ENCODE measurements at places on chromosomes 12 and 14.

- peak; percentile 43 for DNase-seq
These were observed 56.1 kb upstream of the DYRK2 start for GRCh38 chr12:67592228-67593011.

DNA sequence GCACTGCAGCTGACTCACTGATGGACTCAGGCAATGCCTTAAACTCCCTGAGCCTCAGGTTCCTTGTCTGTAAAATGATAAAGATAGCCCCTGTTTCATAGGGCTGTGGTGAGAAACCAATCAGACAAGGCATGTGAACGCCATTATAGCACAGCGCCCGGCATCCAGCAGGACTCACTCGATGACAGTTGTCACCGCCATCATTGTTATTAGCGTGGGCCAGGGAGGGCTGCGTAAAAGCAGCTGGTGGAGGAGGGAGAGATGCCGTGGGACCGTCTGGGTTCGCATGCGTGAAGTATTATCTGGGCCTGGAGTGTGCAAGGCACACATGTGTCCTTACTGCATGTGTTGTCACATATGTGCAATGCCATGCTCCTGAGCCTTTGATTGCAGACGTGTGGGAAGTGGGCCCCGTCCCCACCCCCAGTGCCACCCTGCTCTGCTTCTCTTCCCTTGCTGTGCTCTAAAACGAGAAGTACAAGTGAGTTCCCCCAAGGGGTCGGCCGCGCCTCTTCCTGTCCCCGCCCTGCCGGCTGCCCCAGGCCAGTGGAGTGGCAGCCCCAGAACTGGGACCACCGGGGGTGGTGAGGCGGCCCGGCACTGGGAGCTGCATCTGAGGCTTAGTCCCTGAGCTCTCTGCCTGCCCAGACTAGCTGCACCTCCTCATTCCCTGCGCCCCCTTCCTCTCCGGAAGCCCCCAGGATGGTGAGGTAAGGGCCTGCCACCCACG is at the start of gene PTPN6:
Gene PTPN6, plus strand, starts transcription at position 546 of the 730 bp plus-strand sequence. Its CDS starts 157 bp downstream, at position 703.
- peak; percentile 75 for DNase-seq

GRCh38 chr12:67434671-67435370 is 165.7 kb downstream of the CAND1 start:
- DNase-seq, result no peak

DNA sequence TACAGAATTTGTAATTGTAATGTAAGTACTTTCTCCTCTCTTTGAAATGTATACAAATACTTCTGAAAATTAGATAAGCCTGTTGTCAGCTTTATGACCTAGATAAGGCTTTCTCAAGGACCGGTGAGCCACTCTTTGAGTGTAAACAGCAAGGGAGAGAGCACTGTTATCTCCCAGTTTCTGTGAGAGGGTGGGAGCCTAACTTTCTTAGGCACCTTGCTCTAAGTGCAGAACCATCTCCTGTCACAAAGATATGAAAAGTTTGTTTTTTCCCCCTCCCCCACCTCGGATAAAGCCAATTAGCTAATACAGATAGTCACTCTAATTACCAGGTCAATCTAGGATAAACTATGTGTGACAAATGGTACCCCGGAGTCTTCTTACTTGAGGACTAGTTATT is 35.8 kb downstream of the CAPS2 start:
- DNase-seq, result no peak

- DNase-seq, result no peak
These were observed 7.8 kb downstream of the GALNT6 start for GRCh38 chr12:51383269-51383905.

DNA sequence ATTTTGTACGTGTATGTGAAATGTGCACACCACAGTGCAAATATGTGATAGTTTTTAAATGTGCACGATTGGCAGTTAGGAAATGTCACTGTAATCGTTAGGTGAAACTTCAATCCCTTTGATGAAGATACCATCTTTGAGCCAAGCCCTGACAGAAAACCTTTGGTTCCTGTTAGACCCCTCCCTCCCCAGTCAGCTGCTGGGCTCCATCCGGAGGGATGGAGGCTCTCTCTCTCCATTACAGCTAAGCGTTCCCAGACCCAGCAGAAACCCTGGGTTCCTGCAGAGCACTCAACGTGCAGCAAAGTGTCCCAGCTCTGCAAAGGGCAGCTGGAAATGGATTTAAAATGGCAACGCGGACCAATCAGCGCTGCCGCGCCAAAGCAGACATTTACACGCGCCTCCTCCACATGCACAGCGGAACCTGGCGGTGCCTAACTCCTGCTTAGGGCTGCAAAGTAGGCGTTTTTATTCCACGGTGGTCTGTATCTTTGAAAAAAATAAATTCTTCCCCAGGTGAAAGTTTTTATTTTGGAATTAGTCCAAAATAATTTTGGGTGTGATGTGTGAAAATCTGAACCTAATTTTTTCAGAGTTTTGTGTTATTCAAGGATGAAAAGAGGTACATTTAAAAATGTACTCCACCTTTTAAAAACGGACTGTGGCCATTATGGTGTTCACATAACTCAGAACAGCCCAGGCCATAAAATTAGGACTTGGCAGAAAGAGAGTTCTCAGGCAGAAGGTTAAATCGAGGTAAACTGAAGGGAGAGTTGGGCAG is 1.4 kb upstream of the HMGA2 start:
- no peak for DNase-seq

DNA sequence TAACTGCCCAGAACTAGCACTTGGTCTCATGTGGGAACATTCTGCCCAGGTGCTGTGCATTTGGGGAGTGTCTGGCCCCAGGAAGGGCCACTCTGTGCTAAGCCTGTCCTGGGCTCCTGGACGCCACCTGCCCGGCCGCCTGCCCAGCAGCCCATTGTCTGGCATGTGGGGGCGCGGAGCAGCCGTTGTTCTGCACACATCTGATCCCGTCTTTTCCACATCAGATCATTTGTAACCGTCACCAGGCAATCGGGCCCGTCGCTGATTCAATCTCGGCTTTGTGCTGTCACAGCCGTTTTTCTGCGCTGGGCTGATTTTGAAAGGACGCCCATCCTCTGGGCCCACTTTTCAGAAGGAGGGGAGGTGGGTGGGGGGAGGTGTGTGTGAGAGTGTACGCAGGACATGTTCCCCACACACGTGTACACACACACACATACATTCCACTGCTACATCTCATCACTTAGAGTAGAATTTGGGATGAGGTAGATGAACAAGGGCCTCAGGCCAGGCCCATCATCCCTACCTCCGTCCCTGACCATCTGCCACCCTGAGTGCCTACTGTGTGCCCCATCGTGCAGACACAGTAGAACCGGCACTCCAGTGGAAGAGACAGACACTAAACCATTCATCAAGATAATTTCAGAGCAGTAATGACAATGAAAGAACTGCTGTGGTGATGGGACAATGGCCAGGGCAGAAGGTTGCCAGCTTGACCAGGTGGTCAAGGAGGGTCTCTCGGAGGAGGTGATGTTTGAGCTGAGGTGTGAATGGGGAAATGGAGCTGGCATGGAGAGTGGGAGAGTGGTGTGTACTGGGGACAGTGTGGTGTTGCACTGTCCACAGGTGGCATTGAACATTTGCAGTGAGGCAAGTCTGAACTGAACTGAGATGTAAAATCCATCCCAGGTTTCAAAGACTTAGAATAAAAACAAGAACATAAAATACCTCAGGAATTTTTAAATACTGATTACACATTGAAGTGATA is 19.0 kb downstream of the FAM222A start:
- no peak for DNase-seq
